GM18507 (cell line): ENCODE measurements at places on chromosomes 4 and X.

DNA sequence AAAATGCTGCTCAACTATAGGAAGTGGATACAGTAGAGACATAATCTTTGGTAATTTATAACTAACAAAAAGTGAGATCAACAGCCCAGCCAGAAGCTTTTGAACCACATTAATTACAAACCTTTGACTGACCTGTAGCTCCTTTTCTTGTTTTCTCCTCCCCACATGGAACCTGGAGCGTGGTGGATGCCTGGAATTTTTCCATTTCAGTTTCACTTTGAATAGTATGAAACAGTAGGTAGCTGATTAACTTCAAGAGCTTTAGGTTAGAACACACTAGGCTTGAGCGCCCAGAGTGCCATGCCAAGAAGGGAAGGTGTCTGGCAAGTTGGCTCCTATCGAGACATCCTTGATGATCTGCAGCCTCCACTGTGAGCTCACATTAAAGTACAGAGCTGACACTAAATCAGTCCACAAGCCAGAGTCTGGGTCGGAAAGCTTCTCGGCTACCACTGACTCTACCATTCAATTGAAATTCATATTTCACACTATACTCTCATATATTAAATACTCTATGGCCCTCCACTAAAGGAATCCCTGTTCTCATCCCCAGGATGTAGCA lies 143.4 kb downstream of the GLRA2 start:
- no peak for DNase-seq

DNA sequence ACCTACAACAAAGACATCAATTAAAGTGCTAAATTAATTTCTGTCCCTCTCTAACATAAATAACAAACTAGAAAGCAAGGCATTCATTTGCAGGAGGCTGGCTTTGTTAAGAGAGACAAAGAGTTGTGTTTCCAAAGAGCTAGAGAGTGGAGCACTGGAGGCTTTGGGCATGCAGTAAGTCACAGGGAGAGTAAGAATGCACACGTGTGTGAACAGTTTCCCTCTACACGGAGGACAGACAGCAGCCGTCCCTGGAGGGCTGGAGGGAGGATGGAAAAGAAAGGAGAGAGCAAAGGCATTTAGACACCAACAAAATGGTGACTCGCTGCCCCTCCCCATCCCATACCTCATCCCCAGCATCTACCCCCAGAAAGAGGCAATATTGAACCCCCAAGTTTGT lies 20.4 kb upstream of the DCHS2 start:
- DNase-seq = no peak

- no peak for DNase-seq
Observed at GRCh38 chrX:41384051-41384705, 50.2 kb downstream of the DDX3X start.

DNA sequence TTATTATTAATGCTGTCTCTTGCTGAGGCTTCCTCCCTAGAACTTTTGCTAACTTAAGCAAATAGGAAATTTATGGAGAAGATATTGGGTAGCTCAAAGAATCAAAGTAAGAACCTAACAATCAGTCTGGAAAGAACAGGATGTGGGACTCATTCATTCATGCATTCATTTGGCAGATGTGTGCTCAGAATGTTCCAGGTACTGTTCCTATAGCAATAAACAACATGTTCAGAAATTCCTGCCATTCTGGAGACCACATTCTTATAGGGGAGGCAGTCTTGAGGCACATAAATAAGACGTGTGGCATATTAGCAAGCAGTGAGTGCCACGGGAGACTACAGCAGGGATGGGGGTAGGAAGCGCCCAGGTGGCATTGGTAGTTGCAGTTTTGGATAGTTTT lies 5.0 kb downstream of the GRK4 start:
- no peak for DNase-seq

- no peak for DNase-seq
Observed at GRCh38 chr4:72513227-72513626, 55.8 kb downstream of the ADAMTS3 start.

DNA sequence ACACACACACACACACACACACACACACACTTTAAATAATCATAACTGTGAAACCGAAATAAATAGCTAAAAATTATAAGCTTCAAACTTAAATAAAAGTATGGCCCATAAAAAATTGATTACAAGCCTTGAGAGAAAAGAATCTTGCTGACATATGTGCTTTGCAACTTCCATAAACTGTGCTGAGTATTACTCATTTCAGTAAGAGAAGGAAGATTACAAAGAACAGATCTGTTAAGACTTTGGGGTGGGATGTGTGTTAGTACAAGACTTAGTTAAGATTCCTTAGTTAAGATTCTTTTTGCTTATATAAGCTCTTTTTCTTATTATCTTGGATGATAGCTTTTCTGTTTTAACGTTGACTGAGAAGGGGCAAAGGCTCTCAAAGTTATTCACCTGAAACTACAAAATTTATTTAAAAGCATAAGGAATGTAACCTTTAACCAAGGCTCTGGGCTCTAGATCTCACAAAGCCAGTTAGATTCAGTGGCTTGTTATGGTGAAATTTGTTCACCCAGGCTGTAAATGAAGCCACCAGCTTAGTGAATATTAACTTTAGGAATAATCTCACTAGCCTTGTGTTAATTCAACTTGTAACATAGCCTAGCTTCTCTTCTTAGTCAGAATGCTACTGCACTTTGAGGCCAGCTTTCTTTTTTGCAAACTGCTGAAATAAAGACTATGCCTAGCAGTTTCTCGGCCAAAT lies 58.2 kb downstream of the ARSJ start:
- DNase-seq = no peak

DNA sequence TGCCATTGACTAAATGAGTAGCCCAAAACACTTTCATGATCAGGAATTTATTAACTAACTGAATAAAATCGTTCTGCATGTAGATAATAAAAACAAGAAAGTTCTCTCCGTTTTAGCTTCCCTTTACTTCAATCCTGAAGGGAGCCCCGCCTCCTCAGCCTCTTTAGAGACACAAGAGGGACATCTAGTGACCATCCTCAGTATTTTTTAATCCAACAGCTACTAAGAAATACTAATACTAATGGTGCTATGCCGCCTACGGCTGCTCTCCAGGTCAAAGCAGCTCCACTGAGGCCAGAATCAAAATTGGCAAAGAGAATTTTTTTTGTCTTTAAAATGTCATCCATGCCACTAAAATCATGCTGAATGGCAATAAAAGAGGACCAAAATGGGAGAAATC lies 3.2 kb upstream of the PCDH19 start:
- DNase-seq = no peak

GRCh38 chr4:21641696-21642095 lies 306.9 kb downstream of the KCNIP4 start:
- DNase-seq = no peak

DNA sequence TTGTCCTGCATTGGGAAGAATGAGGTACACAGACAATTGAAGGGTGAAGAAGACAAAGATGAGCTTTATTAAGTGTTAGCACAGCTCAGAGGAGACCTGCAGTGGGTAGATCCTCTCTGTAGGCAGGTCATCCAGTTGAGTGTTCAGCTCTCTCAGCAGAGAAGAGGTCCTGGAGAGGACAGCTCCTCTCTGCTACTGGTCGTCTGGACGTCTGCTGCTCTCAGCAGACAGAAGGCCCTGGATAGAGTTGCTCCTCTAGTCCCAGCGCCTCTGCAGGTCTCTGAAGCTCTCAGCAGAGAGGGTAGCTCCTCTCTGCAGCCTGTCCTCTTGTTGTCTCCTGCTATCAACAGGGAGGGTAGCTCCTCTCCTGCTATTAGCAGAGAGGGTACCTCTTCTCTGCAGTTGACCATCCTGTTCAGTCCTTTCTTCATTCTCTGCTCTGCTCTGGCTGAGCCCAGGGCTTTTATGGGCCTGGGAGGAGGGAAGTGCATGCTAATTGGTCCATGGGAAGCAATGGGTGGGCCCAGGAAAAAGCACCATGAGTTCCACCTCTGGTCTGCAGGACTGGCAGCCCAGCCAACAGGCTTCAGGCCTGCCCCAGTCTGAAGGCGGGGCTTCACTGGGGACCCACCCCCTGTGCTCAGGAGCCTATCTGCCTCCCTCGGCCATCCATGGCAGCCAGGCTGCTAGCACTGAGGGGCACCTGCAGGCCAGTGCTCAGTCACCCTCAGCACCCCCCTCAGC lies 54.1 kb upstream of the IBSP start:
- no peak for DNase-seq

DNA sequence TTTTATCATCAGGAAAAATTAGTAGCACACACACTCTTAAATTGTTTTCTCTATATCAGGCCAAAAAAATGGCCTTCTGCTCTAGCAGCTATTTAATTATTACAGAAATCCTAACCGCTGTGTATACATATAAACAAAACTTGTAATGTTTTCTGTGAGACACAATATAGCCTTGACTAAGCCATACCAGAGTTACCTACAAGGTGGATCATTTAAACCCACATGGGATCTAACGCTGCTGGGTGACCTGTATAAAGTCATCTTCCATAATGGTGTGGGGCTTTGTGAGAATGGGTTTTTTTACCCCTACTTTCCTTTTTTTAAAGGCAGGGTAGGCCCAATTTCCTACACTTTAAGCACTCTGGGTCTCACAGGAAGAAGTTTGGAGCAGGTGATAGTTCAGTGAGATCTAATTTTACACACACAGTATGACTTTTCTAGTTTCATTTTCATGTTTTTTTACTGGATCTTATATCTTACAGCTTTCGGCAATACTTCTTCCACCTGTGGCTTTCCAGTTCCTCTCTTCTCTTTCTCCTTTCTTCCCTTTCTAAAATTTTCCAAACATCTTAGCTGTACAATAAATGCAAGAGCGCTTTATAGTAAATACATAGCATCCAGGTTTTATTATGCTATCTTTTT lies 66.9 kb upstream of the MMAA start:
- DNase-seq = no peak

- no peak for DNase-seq
Observed at GRCh38 chr4:18401425-18401824, 379.9 kb upstream of the LCORL start.

GRCh38 chr4:47715716-47716416 lies 122.0 kb downstream of the CORIN start:
- DNase-seq = no peak

- DNase-seq = no peak
Observed at GRCh38 chr4:108042927-108043326, 53.2 kb downstream of the HADH start.

- DNase-seq = no peak
Observed at GRCh38 chrX:130468395-130468923, 66.7 kb downstream of the RBMX2 start.

DNA sequence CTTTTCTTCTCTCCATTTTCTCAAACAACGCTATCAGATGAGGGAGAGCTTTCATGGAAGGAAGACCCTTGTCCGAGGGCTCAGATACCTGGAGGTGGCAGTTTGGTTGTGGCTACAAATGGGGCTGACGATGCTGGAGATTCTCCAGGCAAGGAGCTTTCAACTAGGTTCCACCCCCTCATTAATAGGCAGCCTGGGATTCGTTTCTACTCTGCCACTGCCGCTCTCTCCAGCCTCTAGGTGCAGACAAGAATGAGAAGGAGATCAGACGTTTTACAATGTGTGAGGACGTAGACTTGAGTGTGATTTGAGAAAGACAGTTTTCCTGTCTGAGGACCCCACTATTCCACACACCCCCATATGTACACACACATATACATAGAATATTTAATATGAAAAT lies 53.1 kb downstream of the ETNPPL start:
- no peak for DNase-seq

GRCh38 chr4:108555701-108556100 lies 64.7 kb upstream of the RPL34 start:
- DNase-seq = no peak

- no peak for DNase-seq
Observed at GRCh38 chr4:154854362-154854761, 73.3 kb downstream of the RBM46 start.

- DNase-seq = no peak
Observed at GRCh38 chrX:15929194-15929593, 74.6 kb upstream of the AP1S2 start.

- DNase-seq = no peak
Observed at GRCh38 chr4:184234155-184234554, 16.5 kb upstream of the ENPP6 start.

DNA sequence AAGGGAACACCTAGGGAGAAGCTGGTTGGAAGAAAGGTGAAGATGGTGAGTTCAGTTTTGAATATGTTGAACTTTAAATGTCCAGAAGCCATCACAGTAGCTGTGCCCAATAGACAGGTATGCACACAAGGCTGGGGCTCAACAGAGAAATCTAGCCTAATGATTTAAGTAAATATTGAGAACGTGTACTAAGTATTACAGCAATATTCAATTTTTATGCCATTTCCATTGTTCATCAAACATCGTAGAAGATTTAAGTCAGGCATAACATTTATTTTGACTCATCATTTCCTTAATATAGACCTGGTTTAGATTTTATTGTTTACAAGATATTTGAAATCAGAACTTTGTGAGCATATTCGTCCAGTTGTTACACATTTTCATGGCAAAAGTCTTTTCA lies 116.4 kb downstream of the HPGD start:
- no peak for DNase-seq

DNA sequence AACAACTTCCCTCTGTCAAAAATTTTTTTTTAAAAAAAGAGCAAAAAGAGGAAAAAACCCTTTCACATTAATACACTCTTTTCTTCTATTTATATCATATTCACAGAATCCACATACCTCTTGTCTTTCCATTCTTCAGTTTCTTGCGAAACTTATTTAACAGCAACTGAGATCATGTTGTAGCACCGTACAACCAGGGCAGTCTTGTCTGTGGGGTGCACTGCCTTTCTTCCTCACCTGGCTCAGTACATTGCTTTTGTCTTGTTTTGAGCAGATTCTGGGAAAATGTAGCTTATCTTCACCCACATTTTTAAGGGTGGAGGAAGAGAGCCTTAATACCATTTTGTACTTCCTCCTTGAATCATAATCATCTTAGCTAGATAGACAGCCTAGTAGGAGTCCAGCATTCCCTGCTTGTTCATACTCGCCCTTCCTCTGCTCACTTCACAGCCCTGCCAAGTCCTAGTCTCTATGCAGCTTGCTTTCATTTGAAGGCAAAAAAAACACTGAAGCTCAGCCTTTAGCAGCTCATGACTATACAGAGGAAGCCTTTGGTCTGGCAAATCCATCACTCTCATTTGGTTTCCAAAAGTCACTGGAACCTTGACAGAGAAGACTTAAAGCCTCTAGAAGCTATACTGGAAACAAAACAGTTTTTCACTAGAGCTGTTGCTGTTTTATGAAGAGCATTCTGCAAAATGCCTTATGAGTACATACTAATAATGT lies 140.6 kb upstream of the BANK1 start:
- DNase-seq = no peak

GRCh38 chr4:188779581-188779980 lies 640.3 kb downstream of the TRIML1 start:
- DNase-seq = no peak
